ENCODE measurements at places on chromosomes 11 and 22.

DNA sequence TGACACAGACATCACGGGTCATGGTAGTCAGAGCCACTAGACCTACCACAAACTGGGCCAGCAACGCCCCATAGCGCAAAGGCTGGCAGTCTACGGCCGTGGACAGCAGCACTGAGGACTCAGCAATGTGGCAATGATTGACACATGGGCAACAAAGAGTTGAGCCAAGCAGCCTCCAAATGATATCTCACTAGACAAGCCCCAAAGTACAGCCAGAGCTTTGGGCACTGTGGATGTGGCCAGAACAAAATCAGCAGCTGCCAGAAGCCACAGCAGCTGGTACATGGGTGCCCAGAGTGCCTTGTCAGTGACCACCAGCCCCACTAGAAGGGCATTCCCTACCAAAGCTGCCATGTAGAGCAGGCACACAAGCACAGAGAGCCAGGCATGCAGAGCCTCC, 11.2 kb upstream of the UBQLNL start:
- H3K36me3 ChIP-seq = no peaks in the 10 kb centered on the region
- H3K27me3 ChIP-seq = peaks cover 16% of the 10 kb centered on the region
- DNase-seq = no peak

DNA sequence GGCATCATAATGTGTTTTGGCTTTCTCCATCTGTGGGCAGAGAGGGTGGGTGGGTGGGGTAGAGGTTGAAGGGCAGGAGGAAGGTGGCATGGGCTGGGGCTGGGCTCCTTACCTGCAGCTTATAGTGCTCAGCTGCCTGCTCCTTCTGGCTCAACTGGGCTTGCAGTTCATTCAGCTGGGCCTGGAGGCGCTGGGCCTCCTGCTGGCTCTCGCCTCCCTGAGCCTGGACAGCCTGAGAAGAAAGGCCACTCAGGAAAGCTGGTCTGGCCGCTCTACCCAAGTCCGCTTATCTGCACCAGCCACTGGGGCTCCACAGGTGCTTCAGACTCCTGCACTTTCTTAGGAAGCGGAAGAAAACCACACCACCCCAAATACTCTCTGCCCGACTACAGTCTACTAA, 10.4 kb downstream of the IL18BP start:
- no peaks in the 10 kb centered on the region for H3K27me3 ChIP-seq
- H3K4me3 ChIP-seq = no peak overlapping the region
- no peak overlapping the region for H3K27ac ChIP-seq
- DNase-seq = no peak

DNA sequence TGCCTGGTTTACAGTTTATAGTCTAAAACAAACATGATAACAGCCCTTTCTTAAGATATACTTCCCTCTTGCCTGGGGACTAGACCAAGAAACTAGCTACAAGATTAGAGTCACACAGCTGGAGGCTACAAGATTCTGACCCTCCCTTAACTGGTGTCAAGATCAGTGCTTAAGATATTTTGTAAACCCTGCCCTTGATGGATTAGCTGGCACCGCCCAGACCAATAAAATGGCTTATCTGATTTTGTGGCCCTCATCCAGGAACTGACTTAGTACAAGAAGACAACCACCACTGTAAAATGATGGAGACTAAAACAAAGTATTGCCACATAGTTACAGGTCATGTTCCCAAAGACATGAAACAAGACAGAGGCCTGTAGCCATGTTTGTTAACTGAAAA, 53.4 kb downstream of the FAM181B start:
- no peak overlapping the region for H3K4me3 ChIP-seq
- no peaks in the 10 kb centered on the region for H3K36me3 ChIP-seq
- DNase-seq = no peak
- H3K27me3 ChIP-seq = peaks cover 48% of the 10 kb centered on the region
- H3K27ac ChIP-seq = no peak overlapping the region

DNA sequence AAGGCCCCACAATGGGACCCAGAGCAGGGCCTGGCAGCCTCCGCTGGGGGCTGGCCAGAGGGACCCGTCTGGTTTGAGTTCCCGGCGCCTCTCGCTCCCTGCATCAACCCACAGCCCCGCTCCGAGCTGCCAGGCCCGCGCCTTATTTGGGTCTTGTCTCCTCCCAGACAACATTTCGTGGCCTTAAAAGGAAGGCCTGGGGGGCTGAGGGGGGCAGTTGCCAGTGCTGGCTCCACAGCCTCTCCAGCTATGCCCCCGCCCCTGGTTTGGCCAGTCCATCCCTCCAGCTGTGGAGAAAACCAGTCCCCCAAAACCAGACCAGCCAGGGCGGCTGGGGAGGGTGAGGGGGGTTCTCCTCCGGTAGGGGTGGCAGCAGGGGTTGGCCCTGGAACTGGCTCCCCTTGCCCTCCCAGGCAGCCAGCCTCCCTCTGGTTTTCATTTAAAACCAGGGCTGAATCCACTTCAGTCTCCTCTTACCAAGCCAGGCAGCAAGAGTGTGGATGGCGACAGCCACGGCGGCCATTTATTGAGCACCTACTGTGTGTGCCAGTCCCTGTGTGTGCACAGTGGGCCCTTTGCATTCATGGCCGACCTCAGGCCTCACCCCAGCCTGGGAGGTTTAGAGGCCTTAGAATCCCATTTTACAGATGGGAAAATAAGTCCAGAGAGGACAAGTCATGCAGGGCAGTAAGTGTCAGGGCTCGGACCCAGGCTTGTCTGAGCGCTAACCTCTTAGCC, 18.6 kb downstream of the EMID1 start:
- DNase-seq = no peak
- no peaks in the 10 kb centered on the region for H3K36me3 ChIP-seq
- no peak overlapping the region for H3K27ac ChIP-seq

Data from osteocyte (in vitro differentiated cells).